ENCODE measurements at places on chromosomes 6 and 20. TPM values are rescaled to one million over a fixed set of nuclear protein-coding genes. Genes with fewer than 3 reads are reported as not detected.

GRCh38 chr20:20229595-20229994 lies 138.3 kb upstream of the INSM1 start:
- H3K27me3 ChIP-seq, result no peaks in the 10 kb centered on the region
- no peak overlapping the region for H3K4me3 ChIP-seq
- H3K27ac ChIP-seq, result no peak overlapping the region
- H3K4me1 ChIP-seq, result no peaks in the 10 kb centered on the region
- DNase-seq, result no peak

DNA sequence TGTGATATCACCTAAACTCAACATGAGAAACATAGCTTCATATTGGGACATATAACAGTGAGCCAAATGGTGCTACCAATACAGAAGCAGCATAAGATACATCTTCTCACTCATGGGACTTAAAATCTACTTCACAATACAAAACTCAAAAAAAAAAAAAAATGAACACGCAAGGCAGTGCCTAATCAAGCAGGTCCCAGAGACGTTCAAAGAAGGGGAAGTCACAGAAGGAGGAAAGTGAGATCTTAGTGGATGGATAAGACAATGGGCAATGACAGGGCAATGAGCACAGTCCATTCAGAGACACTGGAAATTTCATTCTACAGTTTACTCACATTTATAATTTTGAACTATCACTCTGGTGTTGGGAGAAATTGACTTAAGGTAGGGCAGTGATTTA lies 88.3 kb downstream of the FAM50B start:
- H3K4me1 ChIP-seq, result no peaks in the 10 kb centered on the region
- H3K36me3 ChIP-seq, result no peaks in the 10 kb centered on the region
- no peak overlapping the region for H3K4me3 ChIP-seq
- no peak for DNase-seq

- H3K4me3 ChIP-seq, result no peak overlapping the region
- DNase-seq, result no peak
- H3K27ac ChIP-seq, result no peak overlapping the region
- H3K4me1 ChIP-seq, result no peaks in the 10 kb centered on the region
- no peaks in the 10 kb centered on the region for H3K36me3 ChIP-seq
These were observed 24.7 kb upstream of the HINT3 start for GRCh38 chr6:125931733-125932450.

DNA sequence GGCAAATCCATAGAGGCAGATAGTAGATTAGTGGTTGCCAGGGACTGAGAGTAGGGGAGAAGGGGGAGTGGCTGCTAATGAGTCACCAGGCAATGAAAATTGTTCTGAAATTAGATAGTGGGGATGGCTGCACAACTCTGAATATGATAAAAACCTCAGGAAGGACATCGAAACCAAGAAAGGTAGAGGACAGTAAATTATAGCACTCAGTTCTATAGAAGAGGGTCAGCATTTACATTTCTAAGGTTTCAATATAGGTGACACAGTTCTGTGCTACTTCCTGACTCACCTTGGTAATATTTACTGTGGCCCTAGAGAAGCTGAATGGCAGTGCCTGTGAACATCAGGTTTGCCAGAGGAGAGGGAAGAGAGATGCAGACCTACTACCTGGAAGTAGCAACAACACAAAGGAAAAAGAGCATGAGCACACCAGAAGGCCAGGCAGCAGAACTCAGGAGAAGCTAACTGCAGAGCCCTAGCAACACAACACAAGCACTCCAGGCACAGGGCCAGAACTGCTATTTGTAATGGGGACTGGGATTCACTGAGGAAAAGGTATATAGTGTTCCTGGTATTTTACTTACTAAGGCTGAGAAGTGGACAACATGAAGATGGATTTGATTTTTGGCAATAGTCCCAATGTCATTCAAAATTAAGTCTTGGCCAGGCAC lies 75.9 kb downstream of the PLCG1 start:
- no peak overlapping the region for H3K27ac ChIP-seq
- DNase-seq, result no peak
- no peak overlapping the region for H3K4me3 ChIP-seq
- H3K4me1 ChIP-seq, result peaks cover 3% of the 10 kb centered on the region

GRCh38 chr6:36698196-36698595 lies 570 bp downstream of the RAB44 start:
- peaks cover under 1% of the 10 kb centered on the region for H3K4me1 ChIP-seq
- H3K27ac ChIP-seq, result no peak overlapping the region
- H3K27me3 ChIP-seq, result no peaks in the 10 kb centered on the region
- no peak overlapping the region for H3K4me3 ChIP-seq
- no peak for DNase-seq

The TCP11 gene
- 1,044 TPM for polyA plus RNA-seq

The TRIM40 gene
- polyA plus RNA-seq, result 7.5 TPM

Measured in testis (tissue), 5 donors.